ENCODE measurements at places on chromosomes 6 and 20. TPM values are rescaled to one million over a fixed set of nuclear protein-coding genes. Genes with fewer than 3 reads are reported as not detected.

Gene GNMT
- total RNA-seq, result 0.97 TPM

Gene DLGAP4
- 125 TPM for total RNA-seq

Gene SMLR1
- not detected for total RNA-seq

Gene CAGE1
- 0.19 TPM for total RNA-seq

Gene ENPP1
- 21.1 TPM for total RNA-seq

Gene PLN
- total RNA-seq, result not detected

Gene GMPR
- total RNA-seq, result 7.8 TPM

Gene PNPLA1
- total RNA-seq, result not detected

Gene TBC1D7
- total RNA-seq, result 19.9 TPM

Gene GRM1
- not detected for total RNA-seq

Gene SLC12A5
- total RNA-seq, result 1.7 TPM
